ENCODE measurements at places on chromosomes 1 and 21.

- DNase-seq, result no peak
Observed at GRCh38 chr1:223549740-223550139, 115.8 kb downstream of the CAPN8 start.

DNA sequence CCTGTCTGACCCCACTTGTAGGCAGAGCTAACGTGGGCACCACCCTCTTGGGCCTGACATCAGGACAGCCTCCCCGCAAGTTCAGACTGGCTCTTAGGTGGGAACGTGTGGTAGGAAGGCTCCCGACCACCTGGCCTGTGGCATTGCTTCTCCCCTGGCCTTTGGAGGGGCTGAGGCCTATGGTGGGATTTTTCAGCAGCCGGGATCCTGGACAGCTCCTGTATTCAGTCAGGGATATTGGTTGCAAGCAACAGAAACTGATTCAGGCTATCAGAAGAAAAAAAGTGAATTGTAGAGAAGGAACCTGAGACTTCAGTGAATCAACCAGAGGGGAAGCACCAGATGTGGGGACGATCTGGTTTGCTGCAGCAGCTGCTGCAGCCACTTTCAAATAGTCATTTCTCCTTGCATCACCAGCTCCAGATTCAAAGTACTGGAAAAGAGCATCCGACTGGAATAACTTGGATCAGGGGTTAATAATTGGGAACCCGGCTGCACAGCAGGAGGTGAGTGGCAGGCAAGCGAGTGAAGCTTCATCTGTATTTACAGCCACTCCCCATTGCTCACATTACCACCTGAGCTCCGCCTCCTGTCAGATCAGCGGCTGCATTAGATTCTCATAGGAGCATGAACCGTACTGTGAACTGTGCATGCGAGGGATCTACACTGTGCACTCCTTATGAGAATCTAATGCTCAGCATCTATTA is 5.9 kb downstream of the RNF186 start:
- no peak for DNase-seq

- no peak for DNase-seq
Observed at GRCh38 chr21:42527489-42528158, 14.0 kb downstream of the SLC37A1 start.

DNA sequence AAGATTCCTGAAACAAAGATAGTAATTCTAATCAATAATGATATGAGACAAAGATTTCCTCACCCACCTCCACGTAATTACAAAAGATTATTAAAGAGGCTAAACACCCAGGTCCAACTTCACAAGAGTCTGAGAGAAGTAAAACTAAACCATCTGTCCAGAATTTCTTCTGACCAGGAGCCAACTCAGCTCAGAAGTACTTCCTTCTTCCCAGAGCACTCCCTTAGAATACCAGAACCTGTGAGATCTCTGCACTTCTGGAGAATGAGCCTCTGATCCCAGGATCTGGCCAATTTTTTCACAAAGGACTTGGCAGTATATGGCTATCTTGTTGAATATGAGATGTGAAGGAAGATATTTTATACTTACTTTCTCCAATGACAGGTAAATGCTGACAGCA is 120.6 kb upstream of the PALMD start:
- DNase-seq, result no peak

DNA sequence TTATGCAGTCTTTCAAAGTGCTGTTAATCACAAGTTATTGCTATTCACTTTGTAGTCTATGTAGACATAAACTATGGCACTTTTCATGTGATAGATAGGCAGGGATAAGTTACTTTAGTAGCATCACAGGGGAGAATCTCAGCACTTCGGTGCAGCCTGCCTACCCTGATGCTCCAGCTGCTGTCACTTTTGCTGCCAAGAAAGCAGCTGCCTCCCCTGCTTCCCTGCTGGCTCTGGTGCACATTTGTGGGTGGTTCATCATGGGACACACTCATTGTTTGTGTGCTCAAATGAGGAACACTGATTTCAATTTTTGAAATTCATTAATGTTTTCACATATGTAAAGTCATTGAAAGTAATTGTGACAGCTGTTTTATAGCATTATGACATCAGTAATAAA is 272.6 kb downstream of the S1PR1 start:
- DNase-seq, result no peak
